ENCODE measurements at places on chromosomes 12 and 14.
A peak's percentile ranks its signal among the peaks of the same experiment; 100 is the strongest.

DNA sequence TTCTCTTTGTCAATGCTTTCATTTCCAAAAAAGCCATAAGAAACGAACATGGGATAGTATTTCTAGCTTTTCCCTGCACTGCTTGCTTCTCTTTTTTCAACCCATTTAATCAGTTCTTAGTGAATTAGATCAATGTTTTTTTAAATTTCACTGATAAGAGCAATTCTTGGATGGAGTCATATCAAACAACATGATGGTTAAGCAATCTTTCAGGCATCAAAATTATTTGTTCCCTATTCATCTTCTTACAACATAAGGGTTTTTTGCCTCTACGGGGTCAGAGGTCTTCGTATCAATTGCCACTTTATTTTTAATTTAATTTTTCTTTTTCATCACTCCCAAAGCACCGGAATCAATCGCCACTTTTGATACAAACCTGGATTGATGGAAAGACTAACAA lies 103.8 kb upstream of the RESF1 start:
- DNase-seq: no peak

DNA sequence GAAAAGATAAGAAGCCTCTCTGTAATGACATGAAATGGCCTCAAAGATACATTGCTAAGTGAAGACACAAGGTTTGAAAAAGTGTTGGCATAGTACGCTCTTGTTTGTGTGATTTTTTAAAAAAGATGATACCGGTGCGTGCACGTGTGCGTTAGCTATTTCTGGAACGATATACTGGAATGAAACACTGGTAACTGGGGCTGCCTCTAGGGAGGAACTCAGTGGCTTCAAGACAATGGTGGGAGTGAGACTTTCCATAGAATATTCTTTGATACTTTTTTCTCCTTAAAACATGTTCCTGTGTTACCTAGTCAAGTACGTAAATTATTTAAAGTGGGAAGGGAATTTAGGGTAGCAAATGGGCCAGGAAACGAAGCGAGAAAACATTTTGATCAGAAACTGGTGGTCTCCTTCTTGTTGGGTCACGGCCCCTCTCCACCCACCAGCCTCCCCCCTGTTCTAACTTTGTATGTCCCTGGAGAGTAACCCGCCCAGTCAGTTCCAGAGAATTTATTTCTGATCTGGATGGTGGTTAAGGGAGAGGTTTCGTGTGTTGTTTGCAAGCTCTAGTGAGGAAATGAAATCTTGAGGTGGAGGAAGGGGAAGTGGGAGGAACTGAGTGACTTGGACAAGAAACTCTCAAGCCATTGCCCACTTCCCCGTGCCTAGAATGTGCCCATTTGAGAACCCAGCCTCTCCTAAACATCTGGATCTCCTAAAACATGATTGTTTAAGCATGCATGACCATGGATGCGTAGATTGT lies 6.6 kb downstream of the FGF6 start:
- DNase-seq: peak; percentile 7

- DNase-seq: no peak
These were observed 37.5 kb downstream of the CHST11 start for GRCh38 chr12:104494137-104494792.

DNA sequence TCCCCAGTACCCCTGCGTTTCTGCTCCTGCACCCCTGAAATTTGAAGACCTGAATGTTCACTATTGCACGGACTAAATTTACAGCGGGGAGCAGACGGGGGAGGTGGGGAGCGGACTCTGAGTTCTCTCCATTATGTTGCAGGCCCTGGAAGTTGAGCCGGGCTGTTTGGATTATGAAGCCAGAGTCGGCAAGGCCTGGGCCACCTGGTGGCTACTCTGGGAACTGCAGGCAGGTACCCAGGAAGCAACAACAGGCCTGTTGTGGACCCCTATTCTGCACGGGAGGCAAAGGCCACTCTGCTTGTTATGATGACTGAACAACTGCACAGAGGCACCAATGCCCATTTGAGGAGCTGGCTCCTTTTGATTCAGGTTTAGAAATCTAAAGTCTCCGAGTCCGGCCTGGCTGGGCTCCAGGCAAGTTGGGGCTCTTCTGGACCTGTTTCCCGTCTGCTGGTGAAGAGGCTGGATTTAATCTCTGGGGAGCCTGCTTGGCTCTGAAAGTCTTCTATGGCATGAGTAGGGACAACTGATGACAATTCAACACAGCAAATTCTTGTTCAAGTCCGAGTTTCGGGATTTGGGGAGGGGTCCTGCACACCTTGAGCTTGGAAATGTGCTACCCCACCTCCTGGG lies 34.1 kb upstream of the FAM181A start:
- peak; percentile 84 for DNase-seq
